ENCODE measurements at places on chromosomes 13 and 19.
A peak's percentile ranks its signal among the peaks of the same experiment; 100 is the strongest.

DNA sequence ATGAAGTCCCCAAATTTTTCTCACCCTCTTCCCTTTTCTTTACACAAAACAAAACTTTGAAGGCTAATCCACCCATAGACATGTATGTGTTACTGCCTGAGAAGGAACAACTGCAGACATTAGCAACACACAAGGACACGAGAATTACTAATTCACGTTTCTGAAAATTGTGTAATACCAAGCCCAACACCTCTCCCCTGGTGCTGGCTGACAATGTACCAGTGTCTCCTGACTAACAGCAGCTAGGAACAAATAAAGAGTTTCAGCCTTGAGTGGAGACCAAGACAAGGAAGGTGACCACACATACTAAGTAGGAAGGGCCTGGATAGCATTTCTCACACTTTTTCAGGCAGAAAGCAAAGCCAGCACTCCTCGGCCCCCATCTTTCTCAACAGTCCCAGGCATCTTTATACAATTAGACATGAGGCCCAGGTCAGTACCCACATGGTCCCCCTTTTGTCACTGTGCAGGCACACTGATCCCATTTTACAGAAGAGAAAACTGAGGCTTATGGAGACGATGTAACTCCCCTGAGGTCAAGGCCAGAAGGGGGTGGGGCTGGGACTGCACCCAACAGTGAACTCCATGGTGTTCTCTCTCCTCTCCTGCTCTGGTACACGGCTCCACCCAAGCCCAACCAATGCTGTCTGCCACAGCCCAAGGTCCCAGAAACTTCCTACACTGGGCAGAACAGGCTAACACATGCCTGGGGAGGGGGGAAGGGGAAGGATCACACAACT is 8.7 kb downstream of the BRD4 start:
- DNase-seq = no peak

DNA sequence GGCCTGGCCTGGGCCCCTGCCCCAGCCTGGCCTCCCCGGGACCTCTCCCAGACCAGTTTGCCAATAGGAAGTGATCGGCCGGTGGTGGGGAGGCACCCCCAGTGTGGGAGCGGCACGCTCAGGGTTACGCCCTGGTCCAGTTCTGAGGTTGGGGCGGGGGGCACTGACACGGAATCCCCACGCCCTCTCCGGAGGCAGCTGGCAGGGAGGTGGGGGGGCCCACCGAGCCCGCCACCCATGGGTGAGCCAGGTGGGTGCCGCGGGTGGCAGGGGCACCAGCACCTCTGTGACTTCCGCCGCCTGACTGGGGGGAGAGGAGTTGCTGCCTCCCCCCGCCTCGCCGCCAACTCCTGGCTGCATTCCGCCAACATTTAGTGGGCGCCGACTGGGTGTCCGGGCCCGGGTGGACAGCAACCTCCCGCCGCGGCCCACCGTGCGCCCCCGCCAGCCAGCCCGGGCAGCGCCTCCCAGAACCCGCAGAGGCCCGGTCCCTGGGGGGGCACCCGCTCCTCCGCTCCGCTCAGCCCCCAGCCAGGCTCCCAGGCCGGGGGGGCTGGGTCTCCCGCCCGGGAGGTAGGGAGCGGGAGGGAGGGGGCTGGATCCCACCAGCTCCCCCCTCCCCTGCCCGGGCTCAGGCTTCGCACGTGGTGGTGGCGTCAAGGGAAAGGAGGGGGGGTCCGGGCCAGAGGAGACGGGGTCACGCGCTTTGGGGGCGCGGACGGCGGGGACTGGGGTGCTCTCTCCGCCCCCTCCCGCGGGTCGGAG is 2.0 kb downstream of the ZBTB7A start:
- peak; percentile 40 for DNase-seq

- no peak for DNase-seq
Measured at GRCh38 chr13:77457966-77458365, 77.5 kb upstream of the SCEL start.

DNA sequence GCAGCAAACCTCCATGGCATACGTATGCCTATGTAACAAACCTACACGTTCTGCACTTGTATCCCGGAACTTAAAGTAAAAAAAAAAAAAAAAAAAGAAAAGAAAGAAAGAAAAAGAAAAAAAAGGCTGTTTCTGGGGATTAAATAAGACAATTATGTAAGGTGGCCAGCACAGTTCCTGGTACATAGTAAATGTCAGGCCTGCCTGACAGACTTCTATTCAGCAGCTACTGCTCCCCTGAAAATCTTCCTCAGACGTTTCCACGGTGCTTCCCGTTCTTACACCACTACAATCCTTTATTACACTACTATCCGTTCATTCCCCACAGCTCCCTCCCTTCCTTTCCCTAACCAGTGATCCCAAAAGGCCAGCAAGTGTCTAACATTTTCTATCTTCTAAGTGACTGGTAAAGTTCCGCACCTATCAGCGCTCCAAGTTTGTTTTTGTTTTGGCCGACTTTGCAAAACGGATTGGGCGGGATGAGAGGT is 636 bp upstream of the RB1 start:
- no peak for DNase-seq

DNA sequence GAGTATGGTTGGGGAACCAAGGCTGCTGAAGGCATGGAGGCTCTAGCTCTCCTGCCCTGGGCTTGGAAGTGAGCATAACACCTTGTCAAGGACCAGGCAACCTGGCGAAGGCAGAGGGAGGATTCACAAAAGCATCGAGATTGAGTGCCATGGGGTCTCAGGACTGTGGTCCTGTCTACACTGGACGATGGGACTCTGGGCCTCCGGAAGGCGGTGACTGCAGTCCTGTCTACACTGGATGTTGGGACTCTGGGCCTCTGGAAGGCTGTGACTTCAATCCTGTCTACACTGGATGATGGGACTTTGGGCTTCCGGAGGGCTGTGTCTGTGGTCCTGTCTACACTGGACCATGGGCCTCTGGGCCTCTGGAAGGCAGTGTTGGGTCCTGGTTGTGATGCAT is 290.4 kb downstream of the TEX29 start:
- DNase-seq = no peak

GRCh38 chr13:20173116-20173746 is 12.4 kb upstream of the GJA3 start:
- DNase-seq = no peak

- DNase-seq = no peak
Measured at GRCh38 chr13:73958657-73959397, 175.4 kb downstream of the KLF12 start.

GRCh38 chr13:66965181-66965580 is 265.0 kb downstream of the PCDH9 start:
- DNase-seq = no peak

GRCh38 chr13:98517576-98518310 is 59.2 kb downstream of the STK24 start:
- peak; percentile 50 for DNase-seq

DNA sequence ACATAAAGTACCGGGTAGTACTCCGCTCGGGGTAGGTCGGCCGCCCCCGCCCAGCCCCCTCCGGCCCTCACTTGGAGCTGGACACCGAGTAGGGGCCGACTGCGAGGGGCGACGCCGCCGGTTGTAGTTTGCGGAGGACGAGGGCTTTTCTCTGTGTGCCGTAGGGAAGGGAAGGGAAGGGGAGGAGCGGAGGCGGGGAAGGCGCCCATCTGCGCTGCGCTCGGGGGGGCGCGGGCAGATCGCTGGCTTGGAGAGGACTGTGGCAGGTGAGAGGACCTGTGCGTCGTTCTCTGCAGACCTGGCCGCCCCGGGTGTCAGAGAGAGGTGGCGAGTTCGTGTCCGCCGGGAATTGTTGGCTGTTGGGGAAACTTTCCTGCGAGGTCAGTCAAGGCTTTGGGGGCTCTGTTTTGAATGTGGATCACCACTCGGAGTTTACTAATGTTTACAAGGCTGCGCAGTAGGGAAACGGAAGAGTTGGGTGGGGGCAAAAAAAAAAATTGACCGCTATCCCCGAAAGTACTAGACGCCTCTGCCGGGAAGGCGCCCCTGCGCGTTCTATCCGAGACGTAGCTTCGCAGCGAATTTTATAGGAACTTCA is 1.4 kb downstream of the ING1 start:
- DNase-seq = peak; percentile 45

DNA sequence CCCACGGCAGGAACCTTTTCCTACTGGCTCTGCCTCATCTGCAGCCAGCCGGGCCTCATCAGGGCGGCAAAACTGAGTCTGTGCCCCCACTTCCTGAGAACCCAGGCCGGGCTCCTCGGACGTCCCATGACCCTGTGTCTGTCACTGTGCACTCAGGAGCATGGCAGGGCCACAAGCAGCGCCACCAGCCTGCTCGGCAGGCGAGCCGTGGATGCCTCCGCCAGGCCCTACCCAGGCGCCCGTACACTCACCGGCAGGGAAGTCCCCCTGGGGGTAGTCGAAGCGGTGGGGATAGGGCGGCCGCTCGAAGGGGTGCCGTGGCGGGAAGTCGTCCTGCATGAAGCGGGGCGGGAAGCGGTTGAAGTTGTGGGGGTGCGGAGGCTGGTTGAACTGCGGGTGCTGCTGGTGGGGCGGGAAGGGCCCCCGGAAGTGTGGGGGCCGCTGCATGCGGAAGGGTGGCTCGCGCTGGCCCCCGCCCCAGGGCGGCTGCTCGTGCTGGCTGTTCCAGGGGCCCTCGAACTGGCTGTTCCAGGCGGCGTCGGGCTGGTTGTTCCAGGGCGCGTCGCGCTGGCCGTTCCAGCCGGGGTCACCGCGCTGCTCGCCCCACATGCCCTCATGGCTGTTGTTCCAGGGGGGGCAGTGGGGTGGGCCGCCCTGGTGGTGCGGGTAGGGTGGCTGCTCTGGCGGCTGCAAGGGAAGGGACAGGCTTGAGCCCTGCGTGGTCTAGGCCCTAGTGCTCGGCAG is 17.1 kb downstream of the CHERP start:
- DNase-seq = no peak

GRCh38 chr13:42328672-42329071 is 56.7 kb downstream of the AKAP11 start:
- DNase-seq = no peak

DNA sequence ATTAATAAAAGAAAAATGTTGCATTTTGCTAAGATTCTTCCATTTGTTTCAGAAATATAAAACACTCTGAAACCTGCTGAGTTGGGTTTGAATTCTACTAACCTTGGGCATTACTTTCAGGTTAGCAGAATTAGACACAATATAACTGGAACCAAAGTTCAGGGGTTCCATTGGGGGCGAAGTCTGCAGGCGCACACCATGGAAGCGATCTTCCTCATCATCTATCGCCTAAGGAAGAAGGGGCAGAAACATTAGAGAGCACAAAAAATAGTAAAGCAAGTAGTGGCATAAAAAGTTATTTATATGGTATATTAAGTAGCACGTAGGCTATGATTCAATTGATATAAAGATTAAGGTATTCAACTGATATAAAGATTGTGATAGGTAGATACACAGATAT is 34.1 kb downstream of the CARD8 start:
- DNase-seq = no peak

GRCh38 chr19:13959962-13960862 is 7.9 kb downstream of the DCAF15 start:
- no peak for DNase-seq

DNA sequence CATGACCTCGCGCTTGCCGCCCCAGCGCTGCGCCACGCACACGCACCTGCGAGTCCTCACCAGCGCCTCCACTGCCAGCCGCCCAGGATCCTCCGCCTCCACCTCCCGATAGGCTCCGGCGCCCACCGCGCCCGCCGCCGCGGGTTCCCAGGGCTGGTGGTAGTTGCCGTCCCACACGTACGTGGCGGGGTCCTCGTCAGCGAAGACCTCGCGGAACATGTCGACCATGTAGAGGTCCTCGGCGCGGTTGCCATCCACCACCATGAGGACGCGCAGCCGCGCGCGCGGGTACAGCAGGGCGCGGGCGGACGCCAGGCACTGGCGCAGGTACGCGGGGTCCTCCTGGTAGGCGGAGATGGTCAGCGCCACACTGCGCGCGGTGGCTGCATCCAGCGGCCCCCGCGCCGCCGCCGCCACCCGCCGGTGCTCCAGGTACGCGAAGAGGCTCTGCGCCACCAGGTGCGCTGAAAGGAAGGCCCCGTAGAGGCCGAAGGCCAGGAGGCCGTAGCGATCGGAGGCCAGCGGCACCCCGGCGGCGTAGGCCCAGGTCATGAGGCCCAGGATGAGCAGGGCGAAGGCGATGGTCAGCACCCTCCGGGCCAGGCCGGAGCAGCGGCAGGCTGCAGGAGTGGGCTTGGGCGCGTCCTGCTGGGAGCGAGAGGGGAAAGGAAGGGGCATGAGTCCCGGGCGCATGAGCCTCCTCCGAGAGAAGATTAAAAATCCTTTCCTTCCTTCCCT is 4.4 kb downstream of the HAS1 start:
- DNase-seq = no peak

GRCh38 chr13:43687038-43687437 is 99.7 kb downstream of the ENOX1 start:
- DNase-seq = no peak

DNA sequence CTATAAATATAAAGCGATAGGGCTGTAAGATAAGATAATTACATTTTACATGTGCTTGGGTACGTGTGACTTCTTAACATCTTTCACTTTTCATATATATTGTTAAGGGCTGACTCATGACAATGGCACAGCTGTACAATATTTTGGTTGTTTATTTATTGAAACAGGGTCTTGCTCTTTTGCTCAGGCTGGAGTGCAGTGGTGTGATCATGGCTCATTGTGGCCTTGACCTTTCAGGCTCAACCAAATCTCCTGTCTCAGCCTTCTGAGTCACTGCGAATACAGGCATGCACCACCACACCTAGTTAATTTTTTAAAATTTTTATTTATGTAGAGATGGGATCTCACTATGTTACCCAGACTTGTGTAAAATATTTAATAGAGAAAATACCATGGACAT is 2532.4 kb upstream of the PCDH20 start:
- DNase-seq = no peak

DNA sequence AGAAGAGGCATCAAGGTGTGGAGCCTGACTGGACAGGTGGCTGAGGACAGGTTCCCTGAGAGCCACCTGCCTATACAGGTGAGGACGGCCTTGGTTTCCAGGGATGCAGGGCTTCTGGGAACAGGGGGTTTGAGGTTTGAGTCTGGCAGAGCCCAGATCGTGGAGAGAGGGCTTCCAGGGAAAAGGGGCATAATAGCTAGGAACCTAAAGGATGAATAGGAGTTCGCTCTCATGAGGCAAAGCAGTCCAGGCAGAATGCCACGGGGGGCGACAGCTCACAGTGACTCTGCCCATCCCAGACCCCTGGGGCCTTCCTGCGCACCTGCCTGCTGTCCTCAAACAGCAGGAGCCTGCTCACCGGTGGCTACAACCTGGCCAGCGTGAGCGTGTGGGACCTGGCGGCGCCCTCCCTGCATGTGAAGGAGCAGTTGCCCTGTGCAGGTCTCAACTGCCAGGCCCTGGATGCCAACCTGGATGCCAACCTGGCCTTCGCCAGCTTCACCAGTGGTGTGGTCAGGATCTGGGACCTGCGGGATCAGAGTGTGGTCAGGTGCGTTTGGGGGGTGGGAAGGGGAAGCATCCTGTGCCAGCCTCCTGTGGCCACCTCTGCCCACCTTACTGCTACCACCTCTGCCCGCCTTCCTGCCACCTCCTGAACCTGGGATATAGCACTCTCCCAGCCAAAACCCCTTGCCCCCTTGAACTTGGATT is 12.0 kb downstream of the TLE6 start:
- DNase-seq = no peak

- no peak for DNase-seq
Measured at GRCh38 chr13:49374585-49375290, 69.1 kb downstream of the CAB39L start.

GRCh38 chr19:7427944-7428343 is 60.9 kb downstream of the PEX11G start:
- no peak for DNase-seq

All from stimulated activated CD4-positive, alpha-beta T cell treated with anti-CD3 and anti-CD28 coated beads, Interleukin-4, amount 100 ng/mL, for 24 hours (primary cell).